ENCODE measurements at places on chromosomes 1 and 21.
A peak's percentile ranks its signal among the peaks of the same experiment; 100 is the strongest.

- DNase-seq, result no peak
Measured at GRCh38 chr1:202989879-202990278, 17.3 kb upstream of the TMEM183A start.

DNA sequence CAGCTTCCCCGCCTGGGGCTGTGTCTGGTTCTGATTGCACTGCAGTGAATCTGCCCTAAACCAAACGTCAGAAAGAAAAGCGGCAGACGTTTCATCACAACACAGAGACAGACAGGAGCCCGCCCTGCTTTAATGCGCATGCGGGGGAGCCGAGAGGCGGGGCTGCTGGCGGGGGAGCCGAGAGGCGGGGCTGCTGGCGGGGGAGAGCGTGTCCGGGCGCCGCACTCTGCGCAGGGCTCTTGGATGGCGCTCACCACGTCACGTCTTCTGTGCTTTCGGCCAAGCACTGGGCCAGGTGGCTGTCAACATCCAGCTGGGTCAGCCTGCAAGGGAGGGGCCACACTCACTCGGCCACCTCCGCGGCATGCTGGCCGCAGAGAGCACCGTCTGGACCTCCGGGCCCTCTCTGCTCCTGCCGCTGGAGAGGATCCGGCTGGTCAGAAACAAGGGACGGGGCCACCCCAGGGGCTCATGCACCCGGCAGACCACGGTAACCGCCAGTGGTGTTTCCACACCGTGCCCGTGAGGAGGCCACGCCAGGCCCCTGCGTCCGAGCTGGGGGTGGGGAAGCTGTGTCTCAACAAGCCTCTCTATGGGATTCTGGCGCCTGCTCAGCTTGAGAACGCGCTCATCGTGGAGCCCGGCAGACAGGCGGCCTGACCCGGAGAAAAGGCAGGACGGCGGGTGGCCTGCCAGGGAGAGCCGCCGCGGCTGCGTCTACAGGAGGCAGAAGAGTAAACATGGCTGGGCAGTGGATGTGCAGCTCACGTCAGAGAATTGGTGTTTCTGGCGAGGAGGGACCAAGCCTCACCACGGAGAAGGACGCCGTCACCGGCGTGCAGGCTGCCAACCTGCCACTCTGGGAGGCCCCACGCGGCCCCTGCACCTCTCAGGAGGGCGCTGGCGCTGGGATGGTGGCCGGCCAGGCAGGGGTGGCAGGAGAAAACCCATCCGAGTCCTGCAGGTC lies 4.8 kb downstream of the FAAP20 start:
- peak; percentile 91 for DNase-seq

- DNase-seq, result peak; percentile 57
Measured at GRCh38 chr1:201750934-201751333, 78.0 kb upstream of the IPO9 start.

DNA sequence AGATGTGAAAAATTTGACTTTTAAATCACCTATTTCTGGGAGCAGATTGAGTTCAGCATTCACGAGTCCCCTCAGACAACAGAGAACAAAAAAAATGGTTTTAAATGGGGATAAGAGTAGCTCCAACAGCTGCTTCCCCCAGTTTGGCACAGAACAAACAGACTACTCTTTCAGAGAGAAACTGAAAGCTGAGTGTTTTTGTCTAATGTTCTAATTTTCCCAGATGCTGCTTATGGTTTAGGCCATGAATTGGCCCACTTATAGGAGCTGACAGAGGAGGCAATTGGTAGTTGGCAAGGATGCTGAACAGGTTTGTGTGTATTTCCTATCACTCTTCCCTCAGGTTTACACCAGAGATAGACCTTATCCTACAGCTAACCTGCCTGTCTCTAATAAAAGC lies 1637.4 kb upstream of the PRMT6 start:
- DNase-seq, result no peak

- peak; percentile 38 for DNase-seq
Measured at GRCh38 chr1:244341455-244342450, 110.0 kb downstream of the ADSS2 start.

DNA sequence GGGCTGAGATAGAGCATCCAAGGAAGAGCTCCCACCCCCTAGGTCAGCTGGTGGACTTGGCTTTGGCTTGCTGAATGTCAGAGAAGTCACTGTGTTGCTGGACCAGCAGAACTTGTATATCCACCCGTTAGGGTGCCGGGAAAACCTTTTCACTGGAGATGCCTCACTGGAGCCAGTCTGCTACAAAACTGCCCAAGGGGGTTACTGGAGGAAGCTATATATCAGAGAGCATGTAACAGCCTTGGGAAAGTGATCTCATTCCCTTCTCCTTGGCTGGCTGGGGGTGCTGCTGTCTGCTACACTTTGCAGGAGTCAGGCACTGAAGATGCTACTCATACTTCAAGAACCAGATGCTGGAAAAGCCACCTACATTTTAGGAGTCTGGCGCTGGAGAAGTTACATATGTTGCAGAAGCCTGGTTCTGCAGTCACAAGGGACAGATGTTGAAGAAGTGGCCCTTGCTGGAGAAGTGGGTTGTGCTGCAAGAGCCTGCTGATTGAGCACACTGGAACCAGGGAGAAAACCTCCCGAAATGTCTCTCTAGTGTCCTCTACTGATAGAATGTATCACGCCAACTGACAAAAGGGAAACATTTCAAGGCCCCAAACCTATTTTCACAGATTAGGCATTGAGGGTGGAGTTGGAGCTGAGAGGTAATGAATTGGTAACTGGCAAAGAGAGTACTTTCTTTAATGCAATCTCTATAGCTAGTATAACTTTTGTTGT lies 250.6 kb downstream of the SPATA17 start:
- peak; percentile 5 for DNase-seq
